Activated CD4-positive, alpha-beta T cell treated with anti-CD3 and anti-CD28 coated beads, Interleukin-2, amount 50 U/mL, for 16 hours (primary cell): ENCODE measurements at places on chromosomes 2 and 18.

DNA sequence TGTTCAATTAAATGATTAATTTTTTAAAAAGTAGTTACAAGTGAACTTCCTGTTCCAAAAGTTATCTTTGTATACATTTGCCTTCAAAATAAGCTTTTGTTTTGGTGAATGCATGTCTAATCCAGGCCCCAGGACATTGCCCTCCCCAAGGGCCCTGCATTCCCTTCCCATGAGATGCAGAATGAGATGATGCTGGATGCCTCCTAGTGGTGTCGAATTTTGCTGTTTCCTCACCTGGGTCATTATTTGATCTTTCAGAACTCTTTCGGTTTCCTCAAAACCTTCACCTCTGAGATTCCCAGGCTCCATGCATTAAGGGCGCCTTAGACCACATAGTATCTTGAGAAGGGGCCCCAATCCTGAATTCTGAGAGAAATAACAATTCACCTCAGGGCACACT, 728.8 kb downstream of the CNTNAP5 start:
- no peak for DNase-seq

GRCh38 chr2:101361121-101361520, 26.2 kb downstream of the CREG2 start:
- no peak for DNase-seq

DNA sequence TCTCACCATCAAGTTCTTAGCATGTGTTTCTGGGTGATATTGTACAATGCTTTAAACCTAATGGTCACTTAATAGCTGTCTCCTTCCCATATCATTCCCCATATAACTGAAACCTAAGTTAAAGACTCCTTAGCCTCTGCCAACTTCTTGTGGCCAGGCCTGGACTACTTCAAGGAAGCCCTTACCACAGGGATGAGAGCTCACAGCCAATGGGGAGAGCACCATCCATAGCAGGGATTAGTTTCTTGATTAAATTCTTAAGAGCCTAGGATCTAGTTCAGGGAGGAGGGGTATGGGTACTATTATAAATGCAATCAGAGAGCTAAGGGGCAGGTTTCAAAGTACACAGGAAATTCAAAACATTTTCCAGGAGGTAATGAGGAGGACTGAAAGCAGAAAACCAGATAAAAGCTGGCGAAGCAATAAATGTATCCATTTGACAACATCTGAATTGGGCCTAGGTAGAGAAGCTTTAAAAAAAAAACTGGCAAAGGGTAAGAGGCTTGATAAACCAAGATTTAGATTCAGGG, 34.8 kb upstream of the IHH start:
- no peak for DNase-seq

- DNase-seq = no peak
Measured at GRCh38 chr2:28496781-28497180, 921 bp downstream of the PLB1 start.
